ENCODE measurements at places on chromosomes 3 and 15.

DNA sequence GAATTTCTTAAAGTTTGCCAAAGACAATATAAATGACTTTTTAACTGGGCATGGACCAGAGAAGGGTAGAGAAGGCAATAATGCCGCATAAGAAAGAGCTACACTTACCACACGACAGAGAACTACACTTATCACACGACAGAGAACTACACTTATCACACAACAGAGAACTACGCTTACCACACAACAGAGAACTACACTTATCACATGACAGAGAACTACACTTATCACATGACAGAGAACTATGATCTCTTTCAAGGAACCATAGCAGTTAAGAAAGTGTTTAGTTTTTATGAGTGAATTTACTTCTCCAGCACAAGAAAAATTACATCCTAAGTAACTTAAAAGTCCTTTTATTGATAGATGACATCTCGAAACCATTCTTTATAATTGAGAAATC lies 32.0 kb downstream of the DCUN1D1 start:
- no peak for DNase-seq

- no peak for DNase-seq
Observed at GRCh38 chr15:48221885-48222284, 15.8 kb downstream of the SLC12A1 start.

DNA sequence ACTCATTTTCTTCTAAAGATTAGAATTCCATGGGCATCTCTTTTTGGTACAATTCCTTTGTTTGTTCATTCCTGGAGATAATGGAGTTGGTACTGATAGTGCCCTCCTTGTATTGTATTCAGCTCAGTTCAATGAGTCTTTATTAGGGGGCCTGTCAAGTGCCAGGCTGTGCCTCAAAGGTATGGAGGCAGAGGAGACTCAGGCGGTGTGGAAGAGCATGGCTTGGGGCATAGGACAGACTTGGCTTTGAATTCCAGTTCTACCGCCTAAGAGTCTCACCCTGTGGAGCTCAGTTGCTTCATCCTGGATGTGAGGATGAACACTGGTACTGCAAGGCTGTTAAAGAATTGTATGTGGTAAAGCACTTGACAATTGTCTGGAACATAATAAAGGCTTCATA lies 196.6 kb upstream of the IL12A start:
- no peak for DNase-seq

DNA sequence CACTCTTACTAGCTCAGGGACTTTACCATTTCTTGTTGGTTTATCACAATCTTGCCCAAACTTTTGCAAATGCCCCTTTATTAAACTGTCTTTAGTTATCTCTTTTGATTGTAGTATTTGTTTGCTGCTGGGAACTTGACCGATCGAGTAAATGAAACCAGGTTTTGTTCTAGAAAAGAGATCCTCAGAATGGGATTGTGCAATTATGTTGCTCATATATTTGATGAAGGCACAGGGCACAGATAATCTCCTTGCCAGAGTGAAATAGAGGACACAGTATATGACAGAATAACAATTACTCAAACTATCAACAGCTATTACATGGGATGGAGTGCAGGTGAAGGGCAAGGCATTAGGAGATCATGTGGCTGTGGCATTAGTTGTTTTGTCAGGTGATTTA lies 216.6 kb upstream of the RASGRP1 start:
- no peak for DNase-seq

GRCh38 chr3:105691053-105691452 lies 177.8 kb downstream of the CBLB start:
- no peak for DNase-seq

DNA sequence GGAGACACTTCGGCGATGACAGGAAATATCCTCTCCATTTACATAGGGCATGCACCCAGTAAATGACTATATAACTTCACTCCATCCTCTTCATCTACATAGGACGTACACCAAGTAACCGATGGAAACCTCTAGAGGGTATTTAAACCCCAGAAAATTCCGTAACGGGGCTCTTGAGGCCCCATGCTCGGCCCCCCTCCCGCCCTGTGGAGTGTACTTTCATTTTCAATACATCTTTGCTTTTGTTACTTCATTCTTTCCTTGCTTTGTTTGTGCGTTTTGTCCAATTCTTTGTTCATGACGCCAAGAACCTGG lies 7.5 kb upstream of the FAM107A start:
- no peak for DNase-seq

GRCh38 chr3:174477491-174477890 lies 381.6 kb upstream of the NAALADL2 start:
- DNase-seq, result no peak

GRCh38 chr3:158859362-158859761 lies 57.5 kb downstream of the MFSD1 start:
- DNase-seq, result no peak

DNA sequence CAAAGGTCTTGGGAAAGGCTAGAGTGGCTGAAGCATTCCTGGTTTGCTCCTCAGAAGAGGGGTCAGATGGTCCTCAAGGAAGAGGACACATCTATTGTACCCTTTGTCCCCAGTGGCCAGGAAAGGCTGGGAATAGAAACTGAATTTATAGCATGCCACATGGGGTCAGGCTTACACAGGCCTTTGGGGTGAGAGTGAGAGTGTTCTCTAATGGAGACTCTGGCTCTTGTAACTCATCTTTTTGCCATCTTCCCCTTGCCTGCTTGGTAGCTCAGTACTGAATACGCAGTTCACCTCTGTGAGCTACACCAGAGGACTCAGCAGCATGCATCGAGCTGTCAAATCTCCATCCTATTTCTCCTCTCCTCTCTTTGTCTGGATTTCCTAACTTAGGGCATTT lies 87.5 kb downstream of the ATP2B2 start:
- DNase-seq, result peak; percentile 32

GRCh38 chr3:48997714-48998637 lies 7.9 kb downstream of the P4HTM start:
- no peak for DNase-seq

- DNase-seq, result no peak
Observed at GRCh38 chr3:154615471-154615870, 185.5 kb upstream of the GPR149 start.

DNA sequence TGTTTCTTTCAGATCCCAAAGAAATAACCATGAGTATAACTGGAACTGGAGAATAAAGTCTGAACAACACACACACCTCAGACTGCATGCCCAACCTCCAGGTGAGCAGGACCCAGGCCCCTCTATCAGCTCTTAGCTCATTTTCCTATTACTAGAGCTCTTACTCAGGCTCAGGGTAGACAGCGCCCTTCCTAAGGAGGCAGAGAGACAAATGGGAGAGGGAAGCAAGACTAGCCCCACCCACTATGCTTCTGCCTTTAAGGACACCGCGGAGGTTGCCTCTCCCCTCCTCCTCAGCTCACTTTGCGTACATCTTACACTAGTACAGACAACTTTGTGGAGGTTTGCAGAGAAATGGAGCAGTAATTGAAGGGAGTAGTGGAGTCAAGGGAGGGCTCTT lies 44.0 kb upstream of the GLCE start:
- no peak for DNase-seq

GRCh38 chr15:77653832-77654480 lies 21.2 kb upstream of the LINGO1 start:
- DNase-seq, result no peak

DNA sequence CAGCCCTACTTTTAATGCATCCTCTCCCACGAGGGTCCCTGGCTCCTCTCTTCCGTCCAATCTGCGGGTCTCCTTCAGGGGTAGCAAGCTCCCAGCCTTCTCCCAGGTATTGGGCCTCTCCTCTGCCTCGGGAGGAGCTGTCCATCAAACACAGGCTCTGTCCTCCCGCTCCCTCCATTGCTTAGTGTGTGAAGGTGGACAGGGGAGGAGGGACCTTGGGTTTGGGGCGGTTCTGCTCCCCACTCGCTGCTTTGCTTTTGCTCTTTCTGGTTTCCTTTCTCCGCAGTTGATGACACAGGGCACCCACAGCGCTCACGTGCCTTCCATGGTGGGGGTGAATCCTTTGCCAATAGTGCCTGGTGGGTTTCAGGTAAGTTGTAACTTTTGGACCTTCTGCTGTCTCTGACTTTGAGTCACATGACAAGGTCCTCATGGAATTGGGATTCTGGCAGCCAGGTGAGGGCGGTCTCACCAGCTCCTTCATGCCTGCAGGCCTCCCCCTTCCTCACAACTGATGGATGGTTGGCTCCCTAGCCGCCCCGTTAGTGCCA lies 18.9 kb downstream of the MUC20 start:
- DNase-seq, result no peak

DNA sequence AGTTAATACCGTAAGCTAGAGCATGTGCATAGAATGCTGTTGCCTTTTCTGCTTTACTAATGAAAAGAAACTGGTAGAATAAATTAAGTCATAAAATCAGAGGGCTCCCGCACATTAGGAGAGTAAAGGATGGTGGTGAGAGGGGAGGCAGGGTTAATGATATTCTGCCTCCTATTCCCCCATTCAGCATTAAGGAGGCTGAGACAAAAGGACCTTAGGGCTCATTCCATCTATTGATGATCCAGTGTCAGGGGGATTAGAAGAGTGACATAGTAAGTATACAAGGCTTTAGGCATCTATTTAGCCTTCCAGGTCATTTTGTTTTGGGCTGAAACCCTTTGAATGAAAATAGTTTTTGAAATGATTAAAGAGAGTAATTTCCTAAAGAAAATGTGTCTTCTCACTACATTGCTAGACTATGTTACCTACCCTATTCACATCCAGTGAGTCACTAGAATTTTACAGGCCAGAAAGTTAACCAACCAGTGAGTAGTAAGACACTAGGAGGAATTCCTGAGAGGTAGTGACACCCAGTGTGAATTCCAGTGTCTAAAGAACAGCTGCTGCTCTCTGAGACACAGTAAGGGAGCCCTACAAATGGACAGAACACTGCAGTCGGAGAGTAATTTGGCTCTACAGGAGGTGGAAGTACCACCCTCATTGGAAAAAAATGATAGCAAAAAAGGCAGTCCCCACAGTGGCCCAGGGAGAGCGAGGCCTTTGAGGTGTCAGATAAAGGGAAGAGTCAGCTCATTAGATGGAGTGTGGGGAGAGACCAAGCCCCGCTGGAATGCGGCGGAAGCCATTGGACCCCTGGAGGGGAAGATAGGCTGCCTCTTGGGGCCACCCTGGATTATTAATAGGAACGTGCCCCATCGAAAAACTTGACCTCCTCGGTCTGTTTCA lies 67.6 kb downstream of the TUSC7 start:
- no peak for DNase-seq

- no peak for DNase-seq
Observed at GRCh38 chr3:126202276-126202675, 21.9 kb upstream of the ALDH1L1 start.

- DNase-seq, result no peak
Observed at GRCh38 chr3:128709506-128710210, 16.3 kb upstream of the RAB7A start.

DNA sequence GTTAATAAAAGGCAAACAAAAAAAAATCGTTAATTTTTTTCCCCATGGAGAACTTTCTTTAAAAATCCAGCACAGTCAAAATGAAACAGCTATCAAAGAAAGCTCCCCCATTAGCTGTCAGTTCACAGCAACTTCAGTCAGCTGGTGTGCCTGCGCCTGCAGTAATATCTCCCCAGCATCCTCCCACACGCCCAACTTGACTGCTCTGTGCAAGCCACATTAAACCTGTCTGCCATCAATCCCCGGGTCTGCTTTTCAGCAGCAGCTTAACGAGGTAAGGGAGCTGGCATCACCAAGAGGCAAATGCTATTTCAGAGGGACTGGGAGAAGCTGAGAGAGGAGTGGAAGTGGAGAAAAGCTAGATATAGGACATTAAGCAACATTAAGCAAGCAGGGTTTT lies 337.5 kb downstream of the GAP43 start:
- no peak for DNase-seq

DNA sequence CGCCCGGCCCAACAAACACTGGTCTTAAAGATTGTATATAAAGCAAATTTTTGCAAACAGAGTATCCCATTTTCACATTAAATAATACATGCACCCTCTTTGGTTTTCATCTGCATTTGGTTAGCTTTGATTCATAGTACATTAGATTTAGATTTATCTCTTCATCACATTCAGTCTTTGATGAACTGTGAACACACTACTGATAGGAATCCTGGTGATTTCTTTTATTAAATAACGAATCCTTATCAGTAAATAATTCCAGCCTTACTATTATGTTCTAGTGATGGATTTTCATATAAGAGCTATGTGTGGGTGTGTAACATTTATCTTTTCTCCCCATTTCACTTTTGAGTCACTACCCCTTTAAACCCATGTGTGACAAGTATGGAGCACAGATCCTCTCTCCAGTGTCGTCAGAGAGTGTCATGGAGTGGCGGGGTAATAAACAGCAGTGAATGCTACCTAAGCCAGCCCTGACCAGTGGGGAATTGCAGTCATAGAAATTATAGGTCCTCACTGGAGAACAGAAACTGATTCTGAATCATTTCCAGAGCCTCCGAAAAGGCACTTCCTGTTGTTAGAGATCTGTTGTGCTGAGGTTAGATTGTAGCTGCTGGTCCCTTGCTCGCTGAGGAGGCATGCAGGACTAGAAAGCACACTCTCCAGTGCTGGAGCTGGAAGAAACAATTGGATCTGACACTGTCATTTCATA lies 22.0 kb downstream of the SLC7A14 start:
- no peak for DNase-seq

DNA sequence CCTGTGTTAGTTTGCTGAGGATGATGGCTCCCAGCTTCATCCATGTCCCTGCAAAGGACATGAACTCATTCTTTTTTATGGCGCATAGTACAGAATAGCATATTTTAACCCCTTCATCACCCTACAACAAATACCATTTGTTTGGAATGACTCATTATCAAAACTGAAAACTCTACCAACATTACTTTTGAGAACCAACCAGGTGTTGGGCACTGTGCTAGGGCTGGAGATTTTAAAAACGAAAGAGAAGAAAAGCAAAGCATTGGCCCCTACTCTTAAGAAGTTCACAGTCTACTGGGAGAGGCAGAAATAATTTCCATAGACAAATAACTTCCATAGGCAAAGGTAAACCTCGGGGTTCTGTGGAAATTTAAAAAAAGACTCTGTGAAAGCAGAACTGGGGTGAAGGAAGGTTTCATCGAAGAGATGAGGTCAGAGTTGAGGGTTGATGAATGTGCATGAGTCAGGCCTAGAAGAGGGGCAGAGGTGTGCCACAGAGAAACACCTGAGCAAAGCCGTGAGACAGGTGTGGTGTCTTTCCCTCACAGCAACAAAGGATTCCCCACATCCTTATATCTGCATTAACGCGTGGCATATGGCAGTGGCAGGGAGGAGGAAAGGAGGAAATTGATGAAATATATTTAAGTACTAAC lies 51.0 kb downstream of the MCF2L2 start:
- DNase-seq, result no peak

DNA sequence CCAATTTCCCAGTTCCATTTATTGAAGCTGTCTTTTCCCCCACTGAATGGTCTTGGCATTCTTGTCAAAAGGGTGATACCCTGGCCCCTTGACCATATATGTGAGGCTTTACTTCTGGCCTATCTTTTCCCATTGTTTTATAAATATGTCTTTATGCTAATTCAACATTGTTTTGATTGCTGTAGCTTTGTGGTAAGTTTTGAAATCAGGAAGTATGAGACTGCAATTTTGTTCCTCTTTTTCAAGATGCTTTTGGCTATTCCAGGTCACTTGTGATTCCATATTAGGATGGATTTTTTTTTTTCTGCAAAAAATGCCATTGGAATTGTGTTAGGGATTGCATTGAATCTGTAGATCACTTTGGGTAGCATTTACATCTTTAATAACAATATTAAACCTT lies 141.2 kb upstream of the MANF start:
- peak; percentile 73 for DNase-seq
